ENCODE measurements at places on chromosomes 2 and 18.

GRCh38 chr2:161425728-161426454 is 9.8 kb downstream of the TBR1 start:
- DNase-seq = no peak

DNA sequence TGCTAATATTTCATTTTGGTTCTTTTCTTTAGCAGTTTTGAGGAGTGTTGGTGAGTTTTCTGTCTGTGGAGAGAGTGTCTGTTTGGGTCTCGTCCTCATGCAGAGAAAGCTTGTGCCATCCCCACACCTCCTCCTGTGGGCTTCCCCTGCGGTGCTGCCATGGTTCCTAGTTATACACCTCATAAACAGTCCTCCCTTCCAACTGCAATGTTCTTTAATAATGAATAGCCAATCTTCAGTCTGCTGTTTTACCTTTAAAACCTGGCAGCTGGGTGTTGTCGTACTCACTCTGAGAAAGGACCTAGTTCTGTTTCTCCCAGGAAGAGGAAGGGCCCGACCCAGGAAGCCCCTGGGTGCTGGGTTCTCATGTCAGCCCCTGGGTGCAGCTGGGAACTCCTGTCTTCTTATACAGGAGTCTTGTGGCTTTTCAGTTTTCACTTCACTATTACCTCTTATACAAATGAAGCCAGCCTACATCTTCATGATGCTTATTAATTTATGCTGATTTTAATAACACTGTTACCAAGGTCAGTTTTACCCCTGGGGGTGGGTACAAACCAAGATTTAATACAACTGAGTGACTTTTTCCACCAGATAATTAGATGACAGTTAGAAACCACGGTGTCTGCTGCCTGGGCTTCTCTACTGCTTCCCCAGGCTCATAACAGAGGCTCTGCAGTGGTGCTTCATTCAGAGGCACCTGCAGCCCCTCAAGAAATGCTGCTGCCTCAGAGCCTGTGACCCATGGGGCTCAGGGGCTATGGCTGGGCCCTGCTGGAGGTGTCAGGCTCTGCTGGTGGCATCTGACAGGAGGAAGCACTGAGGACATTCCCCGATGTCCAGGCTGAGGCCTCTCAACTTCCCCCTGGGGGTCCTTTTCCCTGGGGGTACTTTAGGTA is 59.1 kb downstream of the COA5 start:
- DNase-seq = no peak

- DNase-seq = no peak
These were observed 40.5 kb upstream of the NABP1 start for GRCh38 chr2:191637182-191638078.

- no peak for DNase-seq
These were observed 54.9 kb downstream of the R3HDM1 start for GRCh38 chr2:135586148-135586547.

- no peak for DNase-seq
These were observed 20.9 kb upstream of the STEAP3 start for GRCh38 chr2:119202610-119203310.

GRCh38 chr2:78601113-78601512 is 424.4 kb upstream of the REG3G start:
- no peak for DNase-seq

DNA sequence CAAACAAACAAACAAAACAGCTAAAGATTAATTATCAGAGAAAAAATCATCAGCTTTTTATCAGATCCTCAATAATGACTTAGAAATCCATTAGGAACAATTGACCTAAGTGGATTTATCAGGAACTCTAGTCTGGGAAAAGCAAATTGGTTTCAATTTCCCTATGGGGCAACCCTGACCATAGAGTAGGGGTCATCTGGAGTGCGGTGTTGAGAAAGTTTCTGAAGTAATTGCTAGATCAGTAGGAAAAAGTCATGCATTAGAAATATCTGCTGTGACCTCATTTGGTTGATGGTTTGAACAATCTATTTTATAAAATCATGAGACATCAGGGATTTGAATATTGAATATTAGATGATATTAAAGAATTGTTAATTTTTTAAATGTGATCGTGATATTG is 507.9 kb downstream of the TXNL1 start:
- no peak for DNase-seq

DNA sequence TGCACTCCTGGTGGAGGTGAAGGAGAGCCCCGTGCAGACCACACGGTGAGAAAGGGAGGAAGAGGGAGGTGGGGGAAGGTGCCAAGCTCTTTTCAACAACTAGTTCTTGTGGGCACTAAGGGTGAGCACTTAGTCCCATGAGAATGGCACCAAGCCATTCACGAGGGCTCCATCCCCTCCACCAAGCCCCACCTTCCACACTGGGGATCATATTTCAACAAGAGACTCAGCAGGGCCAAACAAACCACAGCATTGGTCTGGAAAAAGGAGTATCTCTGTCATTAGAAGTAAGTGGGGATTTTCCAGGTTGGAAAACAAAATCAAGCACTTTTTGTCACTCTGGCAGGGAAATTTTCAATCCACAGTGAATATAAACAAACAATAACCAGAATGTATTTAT is 38.4 kb downstream of the ZAP70 start:
- no peak for DNase-seq

GRCh38 chr18:11284811-11285210 is 135.4 kb upstream of the PIEZO2 start:
- DNase-seq = no peak

DNA sequence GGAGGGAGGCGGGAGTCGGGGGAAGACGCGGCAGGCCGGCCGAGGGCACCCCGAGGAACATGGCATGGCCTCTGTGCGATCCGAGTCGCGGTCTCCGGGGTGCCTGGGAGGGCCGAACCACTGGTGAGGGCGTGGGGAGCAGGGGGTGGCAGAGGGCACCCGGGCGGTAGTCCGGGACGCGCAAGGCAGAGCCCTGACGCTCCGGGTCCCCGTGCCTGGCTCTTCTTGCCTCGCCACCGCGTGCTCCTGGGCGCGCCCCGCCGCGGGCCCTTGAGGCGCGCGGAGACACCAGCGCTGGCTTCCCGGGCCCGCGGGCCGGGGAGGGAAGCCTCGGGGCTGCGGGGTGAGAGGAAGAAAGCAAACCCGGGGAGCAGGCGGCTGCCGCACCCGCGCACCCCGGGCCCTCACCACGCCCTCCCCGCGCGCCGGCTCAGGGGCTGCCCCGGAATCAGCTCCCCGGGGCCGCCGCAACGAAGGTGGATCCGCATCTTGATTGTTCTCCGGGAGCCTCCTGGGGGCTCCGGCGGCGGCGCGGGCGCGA is 4.3 kb downstream of the SOX11 start:
- DNase-seq = no peak

GRCh38 chr2:121955426-121955825 is 200.0 kb downstream of the TSN start:
- no peak for DNase-seq

- DNase-seq = no peak
These were observed 609 bp upstream of the ZNF2 start for GRCh38 chr2:95165030-95165370.

GRCh38 chr2:233424154-233424951 is 70.1 kb downstream of the DGKD start:
- no peak for DNase-seq

GRCh38 chr18:25735459-25735858 is 355.0 kb downstream of the SS18 start:
- DNase-seq = no peak
